ENCODE measurements at places on chromosomes 5 and 9. TPM values are rescaled to one million over a fixed set of nuclear protein-coding genes. Genes with fewer than 3 reads are reported as not detected.

Gene CYLC2
- total RNA-seq, result not detected

Gene SOX30
- 0.29 TPM for total RNA-seq

Gene FST
- total RNA-seq, result 0.31 TPM

Gene NUTM2F
- total RNA-seq, result not detected

Gene TEX48
- 1.0 TPM for total RNA-seq

Gene NPR3
- not detected for total RNA-seq

- no peak for DNase-seq
These were observed 123.7 kb downstream of the SNCAIP start for GRCh38 chr5:122435761-122436160.

DNA sequence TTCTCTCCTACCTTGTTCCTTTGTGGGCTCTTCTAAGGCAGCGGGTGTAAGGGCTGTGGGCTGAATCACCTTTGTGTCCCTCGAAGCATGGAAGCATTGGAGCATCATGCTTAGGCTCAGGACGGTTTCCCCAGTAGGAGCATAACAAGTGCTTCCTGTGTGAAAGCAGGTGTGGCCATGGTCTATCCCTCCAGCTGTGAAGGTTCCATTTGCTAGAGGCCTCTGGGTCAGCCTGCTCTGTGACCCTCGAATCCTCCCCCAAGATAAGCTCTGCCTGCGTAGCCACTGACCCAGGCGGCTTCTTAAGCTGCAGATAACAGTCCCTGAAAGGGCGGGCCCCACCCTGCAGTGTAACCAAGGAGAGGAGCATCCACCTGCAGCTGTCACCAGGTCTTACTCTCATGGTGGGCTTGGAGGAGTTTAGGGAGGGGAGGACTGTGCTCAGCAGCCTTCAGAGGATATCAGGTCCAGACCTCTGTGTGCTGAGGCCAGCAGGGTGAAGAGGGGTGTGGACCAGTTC lies 8.4 kb upstream of the NDST1 start:
- no peak for DNase-seq

GRCh38 chr5:82160948-82161347 lies 117.2 kb downstream of the RPS23 start:
- no peak for DNase-seq

DNA sequence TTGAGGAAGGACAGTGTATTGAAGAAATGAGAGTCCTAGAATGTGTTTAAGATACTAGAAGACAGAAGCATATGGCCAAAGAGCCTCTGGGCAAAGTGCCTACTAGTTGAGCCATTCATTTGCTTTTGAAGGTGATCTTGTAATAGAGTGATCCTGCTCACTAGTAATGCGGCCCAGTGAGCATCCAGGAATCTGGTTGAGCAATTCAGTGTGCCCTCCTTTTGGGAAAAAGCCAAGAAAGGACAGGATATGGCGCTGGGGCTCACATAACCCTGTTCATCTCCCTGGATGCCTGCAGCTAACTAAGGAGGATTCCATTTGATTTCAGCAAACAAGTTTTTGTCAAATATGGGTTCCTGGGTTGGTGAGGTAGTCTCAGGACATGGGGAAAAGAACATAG lies 16.3 kb downstream of the ADAM19 start:
- no peak for DNase-seq

DNA sequence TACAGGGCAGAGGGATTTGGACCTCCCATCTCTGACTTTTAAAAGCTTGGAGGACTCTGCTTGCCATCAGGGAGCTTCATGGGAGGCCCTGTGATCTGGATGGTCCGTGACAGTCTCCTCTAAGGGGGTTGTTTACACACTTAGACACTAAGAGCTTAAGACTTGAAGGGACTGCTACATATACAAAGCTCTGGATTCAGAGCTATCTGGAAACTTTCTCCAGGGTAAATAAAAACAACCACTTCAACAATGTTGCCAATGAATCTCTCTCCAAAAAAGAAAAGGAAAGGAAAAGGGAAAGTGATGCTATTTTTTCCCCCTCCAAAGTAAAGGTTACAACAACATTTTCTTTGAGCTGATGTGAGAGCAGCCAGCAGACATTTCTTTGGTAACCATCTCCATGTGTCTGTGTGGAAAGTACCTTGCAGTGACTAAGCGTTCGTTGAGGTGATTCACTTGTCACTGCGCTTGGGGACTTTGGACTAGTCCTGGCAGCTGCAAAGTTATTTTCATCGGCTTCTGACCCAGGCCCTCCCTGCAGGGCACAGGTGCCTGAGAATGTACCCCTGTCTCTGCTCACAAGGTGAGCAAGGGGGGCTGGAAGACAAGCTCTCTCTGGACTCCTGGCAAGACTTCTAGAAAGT lies 262.1 kb upstream of the KLF4 start:
- DNase-seq, result no peak

GRCh38 chr5:129094924-129095899 lies 663 bp downstream of the ISOC1 start:
- no peak for DNase-seq

Measured in activated T-helper 1 cell treated with anti-CD3 and anti-CD28 coated beads, Interleukin-12 subunit alpha, Interleukin-12 subunit beta, Interleukin-2, Interleukin-4 antibody, amounts not matched to agents 30 ng/mL and 10 ng/mL and 1 ng/mL, durations not matched to agents 14 hours and 24 hours and 36 hours (primary cell).